A172 (cell line): ENCODE measurements at places on chromosomes 3 and 15.

- no peak for DNase-seq
Observed at GRCh38 chr15:60219866-60220265, 177.9 kb downstream of the ANXA2 start.

DNA sequence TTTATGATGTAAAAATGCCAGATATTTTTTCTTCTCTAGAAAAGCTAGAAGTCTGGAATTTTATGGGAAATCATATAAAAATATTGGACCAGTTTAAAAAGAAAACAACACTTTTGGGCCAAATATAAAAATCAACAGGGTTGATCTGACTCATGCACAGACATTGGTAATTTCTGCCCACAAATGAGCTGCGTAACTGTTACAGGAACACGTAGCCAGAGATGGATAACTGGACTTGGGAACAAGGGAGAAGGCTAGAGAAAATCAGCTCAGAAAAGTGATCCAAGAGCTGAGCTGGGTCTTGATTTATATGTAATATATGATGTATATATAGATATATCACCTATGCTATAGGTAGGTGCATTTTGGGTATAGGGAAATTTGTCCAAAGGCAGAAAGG lies 36.8 kb upstream of the NAALADL2 start:
- DNase-seq: no peak

GRCh38 chr3:42216302-42216701 lies 49.7 kb downstream of the CCK start:
- DNase-seq: no peak

GRCh38 chr3:194095464-194095863 lies 40.5 kb upstream of the HES1 start:
- no peak for DNase-seq

GRCh38 chr3:39961230-39961629 lies 151.8 kb downstream of the MYRIP start:
- no peak for DNase-seq

DNA sequence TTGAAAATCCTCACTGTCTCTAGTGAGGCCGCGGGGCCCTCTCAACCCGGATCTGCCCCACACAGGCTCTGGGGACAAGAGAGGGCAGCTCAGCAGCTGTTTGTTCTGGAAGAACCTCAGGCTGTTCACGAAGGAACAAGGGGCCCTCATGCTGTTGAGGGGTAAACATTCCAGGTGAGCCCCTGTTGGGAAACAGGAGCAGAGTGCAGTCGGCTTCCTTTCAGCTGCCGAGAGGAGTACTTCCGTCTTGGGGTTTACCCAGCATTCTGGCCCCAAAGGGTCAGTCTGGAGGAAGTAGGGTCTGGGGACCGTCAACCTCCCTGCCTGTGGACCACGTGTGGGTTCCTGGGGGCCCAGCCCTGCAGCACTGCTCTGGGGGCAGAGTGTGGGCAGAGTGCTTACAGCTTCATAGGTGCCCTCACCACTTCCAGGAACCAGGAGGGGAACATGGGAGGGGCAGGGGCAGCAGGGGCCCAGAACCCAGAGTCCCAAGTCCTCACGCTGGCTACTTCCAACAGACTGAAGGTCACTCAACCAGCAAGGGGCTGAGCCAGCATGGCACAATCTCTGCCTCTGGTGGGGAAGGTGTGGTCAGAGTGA lies 49.2 kb upstream of the CTSH start:
- no peak for DNase-seq
